CD4-positive, alpha-beta T cell treated with Interleukin-10 for 1 hour (primary cell): ENCODE measurements at places on chromosomes 7 and 10.

GRCh38 chr7:84364708-84365107, 170.1 kb upstream of the SEMA3A start:
- no peak for DNase-seq

GRCh38 chr10:29737074-29737593, 102.4 kb upstream of the SVIL start:
- no peak for DNase-seq

DNA sequence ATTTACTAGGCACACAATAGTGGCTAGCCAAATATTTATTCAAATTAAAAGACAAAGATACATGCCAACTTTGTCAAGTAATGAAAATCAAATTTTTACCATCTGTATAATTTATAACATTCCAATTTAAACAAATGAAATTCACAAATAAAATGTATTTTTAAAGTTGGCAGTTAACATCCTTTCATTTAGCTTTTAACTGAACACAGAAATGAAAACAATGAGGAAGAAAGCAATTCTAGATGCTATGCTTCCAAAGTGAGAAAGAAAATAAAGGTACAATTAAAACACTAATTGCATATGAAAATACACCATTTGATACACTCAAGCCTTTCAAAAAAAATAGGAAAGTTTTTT, 123.1 kb downstream of the MPP7 start:
- no peak for DNase-seq

- DNase-seq, result no peak
Measured at GRCh38 chr7:139582130-139582650, 58.7 kb downstream of the CLEC2L start.

GRCh38 chr10:60976687-60977086, 32.7 kb upstream of the RHOBTB1 start:
- DNase-seq, result no peak

- no peak for DNase-seq
Measured at GRCh38 chr7:156607332-156608172, 33.0 kb upstream of the RNF32 start.

GRCh38 chr10:19889256-19889655, 73.0 kb downstream of the PLXDC2 start:
- DNase-seq, result no peak

DNA sequence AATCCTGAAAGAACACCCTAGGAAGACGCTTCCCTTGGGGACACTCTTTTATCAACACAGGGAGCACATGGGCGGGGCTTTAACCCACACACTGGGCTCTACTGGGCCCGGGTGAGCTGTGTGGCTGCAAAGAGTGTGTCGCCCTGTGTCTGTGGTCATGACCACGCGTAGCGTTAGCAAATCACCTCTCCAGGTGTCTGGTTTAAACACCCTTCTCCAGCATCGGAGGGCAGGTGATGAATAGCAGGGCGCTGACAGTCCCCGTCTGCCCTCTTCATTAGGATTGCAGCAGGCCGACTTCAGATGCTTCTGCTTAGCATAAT, 127.7 kb downstream of the ADARB2 start:
- DNase-seq, result no peak

DNA sequence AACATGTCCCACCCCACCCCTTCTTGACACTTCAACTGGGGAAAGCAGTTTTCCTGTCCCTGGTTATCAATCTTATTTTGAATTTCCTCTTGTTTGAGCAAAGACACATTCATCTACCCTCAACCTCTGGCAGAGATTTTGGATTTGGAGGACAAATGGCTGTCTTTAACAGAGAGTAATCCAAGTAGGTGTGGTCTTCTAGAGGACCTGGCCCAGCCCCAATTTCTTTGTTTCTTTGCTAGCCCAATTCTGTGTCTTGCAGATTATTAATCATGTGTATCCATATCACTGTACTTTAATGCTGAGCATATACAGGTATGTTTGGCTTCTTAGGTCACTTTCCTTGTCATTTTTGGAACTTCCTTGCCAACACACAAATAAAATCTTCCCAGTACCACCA, 58.8 kb upstream of the ADCY1 start:
- DNase-seq, result no peak

DNA sequence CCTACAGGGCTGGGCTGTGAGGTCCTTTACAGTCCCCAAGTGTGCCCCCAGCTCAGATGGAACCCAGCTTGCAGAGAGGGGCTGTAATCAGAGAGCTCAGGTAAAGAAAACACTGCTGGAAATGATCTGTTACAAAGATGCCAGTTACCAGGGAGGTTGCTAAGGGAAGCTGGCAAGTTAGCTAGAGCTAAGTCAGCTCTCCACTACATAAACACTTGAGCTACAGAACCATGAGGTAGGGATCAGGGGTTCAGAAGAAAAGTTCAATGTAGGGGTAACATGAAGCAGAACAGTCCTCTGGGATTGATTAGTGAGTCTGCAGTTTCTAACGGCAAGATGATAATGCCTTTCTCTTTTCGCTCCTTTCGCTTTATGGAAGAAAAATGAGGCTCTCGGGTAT, 53.1 kb upstream of the TM9SF3 start:
- no peak for DNase-seq

- no peak for DNase-seq
Measured at GRCh38 chr10:132859084-132859855, 73.3 kb upstream of the NKX6-2 start.

GRCh38 chr10:97868134-97868685, 18.6 kb downstream of the GOLGA7B start:
- no peak for DNase-seq

DNA sequence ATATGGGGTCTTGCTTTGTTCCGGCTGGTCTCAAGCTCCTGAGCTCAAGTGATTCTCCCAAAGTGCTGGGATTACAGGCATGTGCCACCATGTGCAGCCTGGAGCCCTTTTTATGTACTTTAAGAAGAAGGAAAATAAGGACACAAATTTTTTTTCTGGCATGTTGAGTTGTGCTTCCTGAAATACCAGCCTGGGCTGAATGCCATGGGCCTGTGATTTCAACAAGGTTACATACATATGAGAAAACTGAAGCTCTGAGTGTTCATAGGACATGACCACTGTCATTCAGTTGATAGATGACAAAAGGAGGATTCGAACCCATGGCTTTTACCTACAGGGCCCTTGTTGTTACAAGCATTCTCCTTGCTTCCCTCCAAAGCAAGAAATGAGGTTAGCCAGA, 36.1 kb downstream of the ST8SIA6 start:
- DNase-seq, result no peak

DNA sequence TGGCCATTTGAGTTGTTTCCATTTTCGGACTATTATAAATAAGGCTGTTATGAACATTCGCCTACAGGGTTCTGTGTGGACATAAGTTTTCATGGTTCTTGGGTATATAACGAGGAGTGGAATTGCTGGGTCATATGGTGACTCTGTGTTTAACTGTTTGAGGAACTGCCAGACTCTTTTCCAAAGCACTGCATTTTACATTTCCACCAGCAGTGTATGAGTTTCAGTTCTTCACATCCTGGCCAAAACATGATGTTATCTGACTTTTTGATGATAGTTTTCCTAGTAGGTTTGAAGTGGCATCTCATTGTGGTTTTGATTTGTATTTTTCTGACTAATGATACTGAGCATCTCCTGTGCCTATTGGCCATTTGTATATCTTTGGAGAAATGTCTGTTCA, 5.4 kb downstream of the SUV39H2 start:
- no peak for DNase-seq

DNA sequence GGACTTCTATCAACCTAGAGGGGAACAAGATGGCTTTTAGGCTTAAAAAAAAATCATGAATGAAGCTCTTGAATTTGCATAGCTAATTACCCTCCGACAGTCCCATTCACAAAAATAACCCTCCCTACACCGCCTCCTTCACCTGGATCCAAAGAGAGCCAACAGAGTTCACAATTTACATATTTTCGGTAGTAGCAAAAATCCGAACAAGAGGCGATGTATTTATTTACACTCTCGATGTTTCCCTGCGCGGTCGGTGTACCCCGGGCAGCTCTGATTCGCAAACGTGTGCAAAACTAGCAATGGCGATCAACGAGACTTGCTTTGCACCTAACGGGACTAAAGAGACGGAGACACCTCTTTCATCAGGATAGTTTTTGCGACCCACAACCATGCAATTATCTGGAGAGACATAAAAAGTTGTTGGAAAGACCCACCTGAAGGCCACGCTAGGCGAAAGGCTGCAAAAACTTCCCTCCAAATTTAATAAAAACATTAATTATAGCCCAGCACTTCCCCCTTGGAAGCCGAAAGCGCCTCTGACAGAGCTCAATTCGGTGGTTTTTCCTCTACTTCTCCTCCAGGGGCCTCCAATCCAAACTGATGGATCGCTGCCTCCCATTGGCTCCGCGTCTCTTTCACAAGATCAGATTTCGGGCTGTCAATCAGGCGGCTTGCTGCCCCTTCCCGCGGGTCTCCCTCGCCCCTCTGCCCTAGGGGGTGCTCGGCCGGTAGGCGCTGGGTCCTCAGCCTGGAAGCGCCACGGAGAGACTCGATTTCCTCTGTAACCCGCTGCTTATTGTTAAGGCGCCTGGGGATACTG, at the start of gene ETV1:
Gene ETV1 (minus strand): TSS at position 541 of the 823 bp plus-strand sequence. CDS start 614 bp downstream, outside the sequence.
- DNase-seq, result peak; percentile 18

DNA sequence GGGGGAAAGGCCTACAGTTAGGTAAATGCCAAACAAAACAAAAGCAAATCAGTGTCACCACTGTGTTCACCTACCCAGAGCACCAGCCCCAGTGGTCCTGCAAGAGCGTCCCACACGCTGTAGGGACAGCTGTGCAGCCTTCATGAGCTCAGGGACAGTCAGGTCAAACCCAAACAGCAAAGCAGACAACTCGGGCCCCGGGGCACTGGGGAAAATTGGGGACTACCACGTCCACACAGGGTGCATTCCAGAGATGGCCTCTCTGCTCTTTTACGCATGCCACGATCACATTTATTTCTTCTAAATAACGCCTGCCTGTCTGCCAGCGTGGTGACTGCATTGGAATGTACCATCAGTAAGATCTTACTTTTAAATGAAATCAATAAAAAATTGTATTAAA, 21.7 kb downstream of the EBF3 start:
- no peak for DNase-seq

- no peak for DNase-seq
Measured at GRCh38 chr10:62959553-62959952, 143.4 kb upstream of the EGR2 start.

DNA sequence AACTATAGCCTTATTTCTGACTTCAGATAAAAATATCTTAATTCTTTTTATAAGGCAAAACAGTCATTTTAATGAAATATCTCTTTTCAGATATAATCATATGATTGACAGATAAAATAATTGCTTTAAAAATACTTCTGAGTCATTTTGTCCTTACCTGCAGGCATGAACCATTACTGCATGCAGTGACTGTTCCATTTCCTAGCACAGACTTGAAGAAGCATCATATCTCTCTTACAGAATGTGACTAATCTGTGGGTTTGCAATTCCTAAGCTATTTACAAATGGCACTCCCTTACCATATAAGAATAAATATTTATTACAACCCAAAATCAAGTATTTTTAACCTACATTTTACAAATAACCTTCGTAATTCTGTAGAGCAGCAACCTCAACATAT, 120.7 kb downstream of the SRPK2 start:
- DNase-seq, result peak; percentile 24

- no peak for DNase-seq
Measured at GRCh38 chr10:83545901-83546391, 593.4 kb upstream of the GHITM start.

DNA sequence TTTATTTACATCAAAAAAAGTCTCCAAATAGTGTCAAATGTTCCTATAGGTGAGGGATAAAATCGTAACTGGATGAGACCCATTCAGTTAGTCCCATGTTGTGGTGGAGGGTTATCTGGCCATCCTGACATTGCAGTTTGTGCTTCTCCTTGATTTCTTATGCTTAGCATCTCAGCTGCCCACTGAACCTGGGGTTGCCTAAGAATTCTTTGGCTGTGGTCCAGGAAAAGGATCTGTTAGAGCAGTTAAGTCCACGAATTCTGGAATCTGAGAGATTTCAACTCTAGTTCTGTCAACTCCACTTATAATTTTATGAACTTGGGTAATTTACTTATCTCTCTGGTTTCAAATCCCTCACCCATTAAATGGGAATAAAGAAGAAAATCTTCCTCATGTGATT, 1673.4 kb downstream of the REEP3 start:
- no peak for DNase-seq

DNA sequence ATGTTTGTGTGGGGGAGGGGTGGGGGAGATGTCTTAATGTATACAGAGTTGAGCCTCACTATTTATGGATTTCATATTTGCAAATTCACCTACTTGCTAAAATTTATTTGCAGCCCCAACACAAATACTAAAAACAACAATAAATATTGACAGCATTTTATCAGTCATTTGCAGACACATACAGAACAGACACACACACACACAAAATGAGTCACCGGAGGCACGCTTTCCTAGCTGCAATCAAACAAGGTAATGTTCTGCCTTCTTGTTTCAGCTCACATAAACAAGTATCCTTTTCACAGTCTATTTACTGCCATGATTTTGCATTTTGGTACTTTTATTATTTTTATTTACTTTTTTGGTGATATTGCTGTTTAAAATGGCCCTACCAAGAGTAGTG, 88.5 kb downstream of the IPMK start:
- DNase-seq, result no peak

DNA sequence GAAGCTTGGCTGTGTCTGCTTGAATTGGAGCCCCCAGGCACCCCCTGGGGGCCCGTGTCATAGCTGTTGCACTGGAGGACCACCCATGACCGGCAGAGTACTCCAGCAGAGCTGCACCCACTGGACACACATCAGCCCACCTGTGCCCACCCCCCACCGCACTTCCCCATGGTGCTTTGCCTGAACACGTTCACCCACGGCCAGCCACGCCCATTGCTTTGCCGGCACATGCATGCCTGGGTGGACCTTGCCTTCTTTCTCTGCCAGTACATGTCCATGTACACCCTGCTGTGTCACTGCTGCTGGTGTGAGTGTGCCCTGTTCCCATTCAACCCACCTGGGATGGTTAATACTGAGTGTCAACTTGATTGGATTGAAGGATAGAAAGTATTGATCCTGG, 88.7 kb downstream of the SAMD9 start:
- no peak for DNase-seq
